Left ventricle myocardium inferior (tissue), 1 donor: ENCODE measurements at places on chromosomes 7 and 10.

DNA sequence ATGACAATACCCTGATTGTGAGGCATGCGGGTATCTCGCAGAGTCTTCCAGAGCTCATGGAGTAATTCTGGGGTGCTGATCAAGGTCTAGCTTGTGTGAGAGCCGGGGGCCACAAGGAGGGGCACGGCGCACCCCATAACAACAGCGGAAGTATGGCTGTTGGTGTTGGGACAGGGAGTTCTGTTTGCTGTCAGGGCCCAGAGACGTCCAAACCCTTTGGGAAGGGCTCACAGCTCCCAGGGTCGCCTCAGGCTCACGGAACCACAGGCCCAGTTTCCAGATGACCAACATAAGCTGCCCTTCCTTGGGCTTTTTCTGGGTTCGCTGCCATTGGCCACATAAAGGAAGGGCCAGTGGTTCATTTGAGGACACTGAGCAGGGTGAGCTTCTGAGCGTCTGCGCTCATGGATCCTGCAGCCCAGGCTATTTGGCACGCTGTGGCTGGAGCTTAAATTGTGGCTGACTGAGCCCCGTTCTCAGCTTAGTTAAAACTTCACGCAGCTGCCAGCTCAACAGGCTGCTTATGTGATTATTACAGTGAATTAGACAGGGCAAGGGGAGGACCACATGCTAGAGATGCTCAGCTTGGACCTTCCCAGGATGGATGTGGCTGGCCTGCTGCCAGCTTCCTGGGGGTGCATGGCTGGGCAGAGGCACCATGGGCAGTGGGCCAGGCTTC lies 92.3 kb downstream of the DNAJB6 start:
- DNase-seq = peak; percentile 7

GRCh38 chr7:112940314-112940732 lies 146.3 kb downstream of the GPR85 start:
- DNase-seq = no peak

DNA sequence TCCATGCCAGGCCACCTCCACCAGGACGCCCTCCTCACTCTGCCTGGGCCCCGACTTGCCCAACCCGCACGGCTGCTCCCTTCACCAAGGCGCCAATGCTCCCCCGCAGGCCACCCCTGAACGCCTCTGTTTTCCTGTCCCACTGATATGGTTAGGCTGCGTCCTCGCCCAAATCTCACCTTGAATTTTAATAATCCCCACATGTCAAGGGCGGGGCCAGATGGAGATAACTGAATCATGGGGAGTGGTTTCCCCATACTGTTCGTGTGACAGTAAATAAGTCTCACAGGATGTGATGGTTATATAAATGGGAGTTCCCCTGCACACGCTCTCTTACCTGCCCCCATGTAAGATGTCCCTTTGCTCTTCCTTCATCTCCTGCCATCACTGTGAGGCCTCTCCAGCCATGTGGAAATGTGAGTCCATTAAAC lies 29.8 kb downstream of the RSU1 start:
- DNase-seq = no peak

GRCh38 chr10:30510184-30510931 lies 76.4 kb downstream of the MAP3K8 start:
- DNase-seq = no peak

DNA sequence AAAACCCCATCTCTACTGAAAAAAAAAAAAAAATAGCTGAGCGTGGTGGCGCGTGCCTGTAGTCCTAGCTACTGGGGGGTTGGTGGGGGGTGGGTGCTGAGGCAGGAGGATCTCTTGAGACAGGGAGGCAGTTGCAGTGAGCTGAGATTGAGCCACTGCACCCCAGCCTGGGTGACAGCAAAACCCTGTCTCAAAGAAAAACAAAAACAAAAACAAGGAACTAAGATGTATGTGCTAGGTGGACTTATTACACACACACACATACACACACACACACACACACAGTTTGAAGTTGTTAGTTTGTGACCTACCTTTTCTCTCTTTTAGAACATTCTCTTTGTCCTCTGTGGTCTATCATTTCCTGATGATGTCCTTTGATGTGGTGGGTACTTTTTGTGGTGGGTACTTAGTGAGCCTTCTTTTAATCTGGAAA lies 53.5 kb downstream of the EXOC6 start:
- DNase-seq = no peak

DNA sequence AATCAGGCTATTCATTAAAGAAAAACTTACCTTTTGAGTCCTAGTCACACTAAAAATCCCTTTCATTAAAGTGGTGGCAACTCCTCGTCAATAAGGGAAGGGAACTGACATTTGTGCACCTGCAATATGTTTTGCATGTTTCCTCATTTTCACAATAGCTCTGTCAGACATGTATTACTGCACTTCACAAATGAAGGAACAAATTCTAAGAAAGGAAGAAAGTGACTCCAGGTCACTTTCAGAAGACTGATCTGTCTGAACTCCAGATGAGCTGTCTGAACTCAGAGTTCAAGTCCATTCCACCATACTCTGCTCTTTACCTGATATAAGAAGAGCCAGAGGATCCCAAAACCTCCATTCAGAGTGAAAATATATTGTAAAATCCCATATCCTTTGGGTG lies 50.3 kb upstream of the GSAP start:
- DNase-seq = no peak

DNA sequence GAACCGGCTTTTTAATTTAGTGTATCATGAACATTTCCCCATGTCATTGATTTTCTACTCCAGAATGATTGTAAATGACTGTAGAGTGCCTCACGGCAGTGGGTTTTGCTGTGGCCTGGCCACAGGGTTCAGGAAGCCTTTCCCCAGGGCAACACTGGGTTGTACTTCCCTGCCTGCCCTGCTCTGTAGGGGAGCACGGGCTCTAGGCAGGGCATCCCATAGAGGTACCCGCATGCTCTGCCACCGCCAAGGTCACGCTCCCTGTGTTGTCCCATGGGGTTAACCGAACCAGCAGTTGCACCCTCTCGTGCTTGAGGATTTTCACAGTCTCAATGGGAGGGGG lies 63.8 kb downstream of the BPGM start:
- DNase-seq = no peak

DNA sequence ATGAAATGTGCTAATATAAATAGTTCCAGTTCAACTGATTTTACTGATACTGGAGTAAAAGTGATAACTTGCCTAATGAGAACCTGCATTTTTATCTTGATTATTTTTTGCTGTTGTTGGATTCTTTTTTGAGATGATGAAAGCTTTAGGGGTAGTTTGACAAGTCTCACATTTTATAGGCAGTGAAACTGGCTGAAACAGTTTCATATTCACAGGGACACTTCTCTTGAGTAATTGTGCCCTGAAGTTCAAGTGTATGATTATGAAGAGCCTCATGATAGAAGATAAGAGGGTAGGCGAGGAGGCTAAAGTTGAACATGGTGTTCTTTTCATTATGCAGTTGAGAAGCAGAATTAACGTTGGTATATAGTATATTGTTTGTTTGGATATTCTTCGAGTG lies 5.1 kb downstream of the AUTS2 start:
- no peak for DNase-seq

GRCh38 chr7:90858546-90858945 lies 262.4 kb downstream of the CDK14 start:
- DNase-seq = no peak

DNA sequence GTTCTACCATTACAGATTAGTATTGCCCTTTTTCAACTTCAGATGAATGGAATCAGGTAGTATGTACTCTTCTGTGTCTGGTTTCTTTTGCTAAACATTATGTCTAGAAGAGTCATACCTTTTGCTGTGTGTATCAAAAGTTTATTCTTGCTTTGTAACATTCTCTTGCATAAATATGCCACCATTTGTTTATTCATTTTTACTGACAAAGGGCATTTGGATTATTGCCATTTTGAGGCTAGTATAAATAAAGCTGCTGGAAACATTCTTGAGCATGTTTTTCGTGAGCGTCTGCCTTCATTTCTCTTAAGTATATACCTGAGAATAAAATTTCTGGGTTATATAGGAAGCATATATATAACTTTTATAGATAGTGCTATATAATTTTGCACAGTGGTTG lies 121.7 kb upstream of the CSTF2T start:
- no peak for DNase-seq

- no peak for DNase-seq
These were observed 23.3 kb upstream of the DYNC1I1 start for GRCh38 chr7:95749044-95749443.

- DNase-seq = no peak
These were observed 177.6 kb downstream of the GNAI1 start for GRCh38 chr7:80312139-80312661.

- no peak for DNase-seq
These were observed 85.5 kb upstream of the ADO start for GRCh38 chr10:62719061-62719460.

GRCh38 chr7:41239596-41239995 lies 463.3 kb downstream of the INHBA start:
- DNase-seq = no peak

GRCh38 chr10:58531084-58531695 lies 18.5 kb downstream of the BICC1 start:
- DNase-seq = no peak

DNA sequence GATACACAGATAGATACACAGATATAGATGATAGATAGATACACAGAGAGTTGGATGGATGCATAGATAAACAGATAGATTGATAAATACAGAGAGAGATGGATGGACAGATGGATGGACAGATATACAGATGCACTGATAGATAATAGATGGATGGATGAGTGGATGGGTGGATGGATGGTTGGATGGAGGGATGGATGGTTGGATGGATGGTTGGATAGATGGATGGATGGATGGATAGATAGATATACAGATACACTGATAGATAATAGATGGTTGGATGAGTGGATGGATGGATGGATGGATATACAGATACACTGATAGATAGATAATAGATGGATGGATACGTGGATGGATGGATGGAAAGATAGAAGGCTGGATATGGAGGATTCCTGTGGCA lies 290.0 kb upstream of the SHH start:
- no peak for DNase-seq

DNA sequence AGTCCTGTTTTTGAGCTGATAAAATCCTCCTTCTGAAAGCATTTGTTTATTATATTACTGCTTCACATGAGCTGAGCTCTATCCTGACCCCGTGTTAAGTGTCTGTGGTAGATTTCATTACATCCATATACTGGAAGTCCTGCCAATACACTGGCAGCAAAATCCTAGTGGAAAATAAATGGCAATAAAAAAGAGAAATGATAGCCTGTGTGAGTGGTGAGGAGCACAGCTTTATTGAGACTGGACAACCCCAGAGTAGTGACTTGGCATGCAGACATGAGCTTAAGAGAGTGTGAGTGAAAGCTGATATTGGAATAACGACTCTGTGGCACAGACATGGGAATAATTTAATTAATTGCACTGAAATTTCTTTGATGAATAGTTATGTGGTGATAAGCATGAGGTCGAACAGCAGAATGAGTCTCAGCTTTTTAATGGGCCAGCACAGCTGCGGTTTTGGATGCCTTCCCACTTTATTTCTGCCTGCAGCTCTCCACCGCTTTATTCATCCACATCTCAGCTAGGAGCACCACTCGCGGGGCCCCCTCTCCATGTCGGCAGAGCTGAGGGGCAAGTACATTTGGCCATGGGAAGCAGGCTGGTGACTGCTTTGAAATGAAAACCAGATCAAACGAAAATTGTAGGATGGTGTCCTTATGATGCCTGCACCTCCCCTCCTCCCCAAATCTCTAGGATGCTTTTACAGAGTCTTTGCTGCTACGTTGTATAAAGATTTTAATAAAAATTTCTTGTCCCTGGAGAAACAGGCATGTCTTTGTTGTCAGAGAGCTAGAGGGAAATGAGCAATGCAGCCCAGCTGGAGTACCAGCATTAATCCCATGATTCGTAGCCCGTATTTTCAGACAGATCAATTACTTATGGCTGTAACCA lies 494.3 kb downstream of the AUTS2 start:
- DNase-seq = peak; percentile 25

DNA sequence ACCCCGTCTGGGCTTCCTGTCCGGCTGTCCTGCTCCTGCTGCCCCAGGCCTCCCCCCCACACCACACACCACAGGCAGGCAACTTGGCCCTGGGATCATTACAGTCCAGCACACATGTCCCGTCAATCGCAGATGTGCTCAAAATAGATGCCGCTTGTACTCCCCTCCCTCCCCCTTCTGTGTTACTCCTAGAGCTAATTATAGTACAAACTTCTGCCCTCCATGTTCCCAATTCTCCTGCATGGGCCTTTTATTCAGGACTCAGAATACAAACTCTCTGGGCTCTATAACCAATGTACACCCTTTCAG lies at the start of gene SYNPO2L:
SYNPO2L (minus strand) TSS at position 40 of the 309 bp plus-strand sequence. CDS start 107 bp downstream, outside the sequence.
- DNase-seq = peak; percentile 65

DNA sequence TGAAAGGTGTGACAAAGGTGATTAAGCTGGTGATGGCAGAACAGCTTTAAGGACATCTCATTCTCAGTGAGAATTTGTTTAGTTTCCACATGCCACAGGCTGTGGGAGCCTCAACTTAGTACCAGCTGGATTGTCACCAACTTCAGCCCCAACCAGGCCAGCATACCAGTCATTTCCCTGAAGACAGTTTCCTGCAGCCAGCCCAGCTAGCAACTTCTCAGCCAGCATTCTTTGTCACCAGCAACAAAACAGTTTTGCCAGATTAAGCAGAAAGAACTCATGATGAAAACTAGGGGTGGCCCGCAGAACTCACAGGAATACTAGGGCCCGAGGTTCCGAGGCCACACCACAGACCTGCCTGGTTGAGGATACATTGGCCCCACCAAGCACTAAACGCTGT lies 68.8 kb upstream of the UNC5B start:
- no peak for DNase-seq

GRCh38 chr7:135710417-135711138 lies 17.4 kb downstream of the SLC13A4 start:
- no peak for DNase-seq

DNA sequence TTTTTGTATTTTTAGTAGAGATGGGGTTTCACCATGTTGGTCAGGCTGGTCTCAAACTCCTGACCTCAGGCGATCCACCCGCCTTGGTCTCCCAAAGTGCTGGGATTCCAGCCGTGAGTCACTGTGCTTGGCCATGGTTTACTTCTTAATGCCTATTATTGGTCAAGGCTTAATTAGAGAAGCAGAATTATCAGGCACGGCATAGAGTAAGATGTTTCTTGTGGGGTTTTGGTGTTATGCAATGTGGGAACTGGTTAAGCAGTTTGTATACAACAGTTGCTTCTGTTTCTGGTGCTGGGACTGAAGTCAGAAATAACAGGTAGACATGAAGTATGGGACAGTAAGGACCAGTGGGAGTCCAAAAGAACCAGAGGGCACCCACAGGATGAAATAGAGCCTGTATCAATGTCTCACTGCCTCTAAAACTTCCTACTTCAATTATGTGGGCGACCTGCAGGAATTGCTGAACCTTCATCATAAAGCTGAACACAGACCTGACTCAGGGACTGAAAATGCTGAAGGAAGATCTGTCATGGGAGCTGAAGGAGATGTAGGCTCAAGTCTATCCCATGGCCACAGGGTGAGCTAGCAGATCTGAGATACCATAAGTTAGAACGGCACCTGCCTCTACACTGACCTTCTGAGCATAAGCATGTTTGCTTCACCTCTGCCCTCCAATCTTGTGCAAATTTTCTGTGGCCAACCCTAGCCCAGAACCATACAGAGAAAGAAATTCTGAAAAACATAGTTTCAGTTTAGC lies 38.3 kb upstream of the VCL start:
- DNase-seq = no peak

- no peak for DNase-seq
These were observed 142.0 kb downstream of the NRBF2 start for GRCh38 chr10:63275094-63275493.

- no peak for DNase-seq
These were observed 279.0 kb downstream of the KCNMA1 start for GRCh38 chr10:77358656-77359055.
